ENCODE measurements at places on chromosomes 12 and 14.
A peak's percentile ranks its signal among the peaks of the same experiment; 100 is the strongest.

DNA sequence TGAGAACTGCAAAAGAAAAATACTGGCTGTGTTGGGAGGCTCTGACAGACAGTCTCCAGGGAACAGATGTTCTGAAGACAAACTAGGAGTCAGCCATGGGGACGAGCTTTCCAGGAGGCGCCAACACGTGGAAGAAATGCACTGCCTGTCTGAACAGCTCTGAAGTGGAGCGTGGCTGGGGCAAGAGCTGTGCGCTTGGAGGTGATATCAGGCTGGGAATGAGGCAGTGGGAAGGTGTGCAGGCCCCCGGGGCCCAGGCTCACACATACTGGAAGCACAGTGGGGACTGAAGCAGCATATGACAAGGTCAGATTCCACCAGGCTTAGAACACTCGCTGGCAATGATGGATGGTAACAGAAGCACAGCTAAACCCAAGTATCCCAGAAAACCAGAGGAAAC is 17.5 kb downstream of the APPL2 start:
- DNase-seq = no peak

- DNase-seq = no peak
Observed at GRCh38 chr14:64815257-64815656, 64.5 kb downstream of the SPTB start.

GRCh38 chr12:27382171-27382795 is 49.6 kb downstream of the BMAL2 start:
- no peak for DNase-seq

DNA sequence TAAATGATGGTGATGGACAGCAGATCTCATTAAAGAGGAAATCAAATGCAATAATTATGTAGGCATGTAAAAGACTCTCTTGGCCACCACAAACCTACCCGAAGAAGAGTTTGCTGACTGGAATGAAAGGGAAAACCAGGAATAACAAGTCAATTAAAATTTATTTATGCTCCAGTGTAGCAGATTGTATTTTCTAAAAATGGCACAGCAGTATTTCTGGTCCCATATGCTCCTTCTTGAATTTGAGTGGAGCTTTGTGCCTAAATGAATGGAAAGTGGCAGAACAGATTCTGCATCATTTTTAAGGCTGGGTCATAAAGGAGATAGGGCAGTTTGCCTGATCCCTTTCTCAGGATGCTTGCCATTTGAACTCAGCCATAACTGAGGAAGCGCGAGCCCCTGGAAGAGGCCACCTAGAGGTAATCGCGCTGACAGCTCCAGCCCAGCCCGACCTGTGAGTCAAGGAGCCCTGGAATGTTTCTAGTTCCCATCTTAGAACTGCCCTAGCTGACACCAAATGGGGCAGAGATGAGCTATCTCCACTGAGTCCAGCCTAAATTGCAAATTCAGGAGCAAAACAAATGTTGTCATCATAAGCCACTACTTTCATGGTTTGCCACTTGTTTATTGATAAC is 229.2 kb upstream of the TMTC1 start:
- no peak for DNase-seq

GRCh38 chr12:92034858-92035401 is 110.7 kb downstream of the BTG1 start:
- peak; percentile 39 for DNase-seq

- no peak for DNase-seq
Observed at GRCh38 chr14:93295541-93296220, 37.2 kb downstream of the BTBD7 start.

GRCh38 chr12:124651516-124652273 is 84.3 kb upstream of the NCOR2 start:
- DNase-seq = no peak

DNA sequence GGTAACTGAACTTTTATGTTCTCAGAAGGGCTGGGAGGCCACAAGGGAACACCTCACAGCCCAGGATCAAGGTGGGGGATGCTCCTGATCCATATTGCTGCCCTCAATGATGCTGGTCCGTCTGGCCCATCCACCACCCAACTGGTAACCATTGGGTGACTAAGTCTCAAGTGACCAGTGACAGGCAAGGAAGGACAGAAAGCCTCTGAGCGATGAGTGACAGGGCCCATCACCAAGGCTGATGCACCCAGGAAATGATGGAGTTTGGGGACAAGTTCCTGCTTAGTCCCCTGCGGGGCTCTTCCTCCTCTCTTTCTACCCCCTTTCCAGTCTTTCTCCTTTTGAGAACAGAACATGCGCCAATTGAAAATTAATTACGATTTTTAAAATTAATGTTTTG is 2.6 kb upstream of the MMP19 start:
- DNase-seq = no peak

DNA sequence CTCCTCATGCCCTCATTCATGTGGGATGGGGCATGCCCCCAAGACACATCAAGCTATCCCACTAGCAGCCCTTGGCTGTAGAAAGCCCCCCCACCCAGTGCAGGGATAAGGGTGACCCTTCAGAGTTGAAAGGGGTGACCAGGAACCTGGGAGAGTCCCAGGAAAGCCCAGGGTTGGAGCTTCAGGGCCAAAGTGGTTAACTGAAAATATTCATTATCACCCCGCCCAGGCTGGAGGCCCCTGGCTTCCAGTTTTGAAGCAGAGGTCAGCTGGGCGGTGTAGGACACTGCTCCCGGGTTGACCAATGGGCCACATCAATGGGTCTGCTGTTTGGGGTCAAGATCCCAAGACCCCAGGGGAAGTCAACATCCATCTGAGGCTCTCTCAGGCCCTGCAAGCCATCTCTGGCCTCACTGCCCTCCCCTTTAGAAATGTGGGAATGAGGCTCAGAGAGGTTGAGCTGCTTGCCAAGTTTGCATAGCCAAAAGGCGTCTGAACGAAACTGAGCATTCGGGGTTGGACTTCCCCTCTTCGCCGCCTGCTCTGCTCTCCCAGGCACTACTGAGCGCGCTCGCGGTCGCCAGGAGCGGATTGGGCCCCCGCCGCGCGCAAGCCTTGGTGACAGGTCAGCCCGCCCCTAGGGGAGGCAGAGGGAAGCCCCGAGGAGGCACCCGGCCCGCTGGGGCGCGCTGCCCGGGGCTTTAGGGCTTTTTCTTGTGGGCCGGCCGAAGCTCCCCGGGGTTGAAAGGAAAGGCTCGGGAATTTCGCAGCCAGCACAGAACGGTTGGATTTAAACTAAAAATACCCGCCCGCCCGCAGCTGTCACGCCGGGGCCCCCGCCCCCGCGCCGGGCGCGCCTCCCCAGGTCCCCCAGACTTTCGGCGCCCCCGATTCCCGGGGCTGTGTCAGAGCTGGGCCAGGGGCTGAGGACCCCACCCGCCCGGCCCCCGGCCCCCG is 576 bp downstream of the SYNE3 start:
- DNase-seq = peak; percentile 82

GRCh38 chr12:31019976-31020375 is 53.7 kb upstream of the DDX11 start:
- no peak for DNase-seq

- DNase-seq = no peak
Observed at GRCh38 chr14:74684434-74684833, 28.4 kb downstream of the AREL1 start.

DNA sequence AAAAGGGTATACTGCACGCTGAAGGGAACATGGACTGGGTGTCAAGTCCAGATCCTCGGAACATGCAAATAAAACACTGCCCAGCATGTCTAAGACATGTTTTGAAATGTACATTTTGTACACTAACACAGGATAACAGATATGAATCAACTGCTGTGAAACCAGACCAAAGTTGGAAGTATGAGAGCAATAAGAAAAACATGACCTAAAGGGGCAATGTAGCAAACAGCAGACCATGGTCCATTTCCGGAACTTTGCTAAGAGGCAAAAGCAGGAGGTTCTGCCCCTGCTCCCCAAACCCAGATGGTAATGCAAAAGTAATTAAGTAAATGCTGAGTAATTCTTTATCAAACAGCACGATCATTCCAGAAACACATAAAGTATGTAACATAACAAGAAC is 125.2 kb downstream of the SLC25A21 start:
- DNase-seq = no peak

GRCh38 chr12:47004634-47005033 is 74.8 kb upstream of the PCED1B start:
- DNase-seq = no peak

DNA sequence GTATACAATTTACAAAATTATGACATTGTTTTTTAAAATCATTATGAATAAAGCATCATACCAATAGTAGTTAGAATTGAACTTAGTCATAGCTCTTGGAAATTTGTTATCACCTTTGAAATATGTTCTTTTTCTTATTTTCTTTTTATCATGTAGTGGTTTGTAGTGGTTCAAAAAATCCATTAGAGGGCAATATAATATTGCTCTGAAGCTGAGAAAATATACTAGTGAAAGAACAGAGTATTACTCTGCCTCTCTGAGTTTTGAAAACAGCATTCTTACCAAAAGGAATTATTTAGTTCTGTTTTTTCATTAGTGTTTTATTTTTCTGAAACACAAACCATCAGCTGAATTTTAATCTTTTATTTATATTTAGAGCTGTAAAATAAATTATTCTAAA is 76.2 kb downstream of the PDZRN4 start:
- no peak for DNase-seq

- DNase-seq = no peak
Observed at GRCh38 chr12:124049451-124050094, 76.6 kb downstream of the ZNF664 start.

Data from activated CD8-positive, alpha-beta memory T cell treated with anti-CD3 and anti-CD28 coated beads, Interleukin-2, amount 50 U/mL, for 4 hours (primary cell).